Activated T-cell treated with anti-CD3 and anti-CD28 coated beads for 48 hours (primary cell): ENCODE measurements at places on chromosomes 4 and X.

DNA sequence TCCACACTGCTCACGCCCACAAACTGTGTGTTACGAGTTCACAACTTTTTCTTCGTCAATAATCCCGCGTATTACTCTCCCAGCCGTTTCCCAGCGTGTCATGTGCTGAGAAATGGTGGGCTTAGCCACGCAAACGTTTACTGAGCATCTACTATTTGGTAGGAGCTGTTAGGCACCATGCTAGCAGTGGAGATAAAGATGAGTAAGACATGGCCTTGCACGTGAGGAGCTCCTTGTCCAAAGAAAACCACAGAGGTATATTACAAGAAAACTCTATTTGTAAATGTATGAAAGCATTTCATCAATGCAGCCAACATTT, 821 bp upstream of the TMEM128 start:
- no peak for DNase-seq

- no peak for DNase-seq
Measured at GRCh38 chr4:52317361-52317879, 266.3 kb downstream of the SPATA18 start.

DNA sequence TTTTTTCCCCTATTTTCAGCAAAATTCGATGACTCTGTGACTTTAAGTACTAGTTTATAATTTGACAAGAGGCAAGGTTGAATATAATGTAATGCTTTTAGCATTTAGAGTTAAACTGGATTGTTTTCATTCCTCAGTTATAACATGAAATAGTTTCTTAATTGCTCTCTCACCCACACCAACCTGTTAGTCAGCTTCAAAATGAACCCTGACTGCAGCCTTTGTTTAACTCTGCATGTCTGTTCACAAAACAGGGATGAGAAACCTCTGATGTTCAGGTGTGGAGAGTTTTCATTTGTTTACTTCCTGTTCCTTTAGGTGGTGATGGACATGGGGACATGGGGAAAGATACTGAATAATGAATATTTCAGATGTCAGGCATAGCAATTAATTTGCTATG, 49.9 kb upstream of the MND1 start:
- no peak for DNase-seq

DNA sequence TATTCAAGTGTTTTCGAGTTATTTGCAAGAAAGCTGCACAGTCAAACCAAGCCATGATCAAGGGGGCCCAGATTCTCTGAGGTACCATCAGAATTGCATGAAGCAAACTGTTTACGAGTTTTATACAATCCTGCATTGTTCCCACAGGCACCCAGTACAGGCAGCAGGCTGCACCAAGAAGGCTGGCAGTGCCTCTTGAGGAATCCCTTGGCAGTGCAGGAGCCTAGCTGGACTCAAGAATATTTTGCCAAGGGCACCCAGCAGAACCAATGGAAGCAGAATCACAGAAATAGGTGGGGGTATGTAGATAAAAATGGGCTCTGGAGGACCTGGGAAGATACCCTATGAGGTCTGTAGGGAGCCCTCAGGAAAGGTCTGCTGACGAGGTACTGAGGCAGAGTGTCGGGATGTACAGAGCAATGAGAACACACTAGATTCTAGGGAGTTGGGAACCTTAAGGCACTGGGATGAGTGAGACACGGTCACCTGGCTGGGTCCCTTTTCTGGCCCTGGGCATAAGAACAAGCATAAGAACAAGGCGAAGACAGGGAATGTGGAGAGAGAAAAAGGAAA, 2.5 kb upstream of the PLP1 start:
- no peak for DNase-seq

DNA sequence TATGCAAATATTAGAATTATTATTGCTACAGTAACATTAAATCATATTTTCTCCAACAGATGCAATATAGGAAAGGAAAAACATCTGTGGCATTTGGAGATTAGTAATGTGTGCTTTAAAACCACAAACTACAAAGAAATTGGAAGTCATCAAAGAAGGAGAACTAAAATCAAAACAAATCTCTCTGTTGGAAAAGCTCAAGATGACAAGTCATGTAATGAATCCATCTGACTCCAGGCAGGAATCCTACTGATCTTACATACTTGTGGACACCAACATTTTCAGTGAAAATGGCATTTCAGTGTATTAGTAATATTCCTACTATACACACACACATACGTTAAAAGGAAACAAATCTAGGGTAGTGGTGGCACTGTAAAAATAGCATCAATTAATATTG, 98.2 kb downstream of the SLC39A8 start:
- DNase-seq: no peak

- DNase-seq: no peak
Measured at GRCh38 chrX:130109429-130110378, 593 bp downstream of the ELF4 start.

DNA sequence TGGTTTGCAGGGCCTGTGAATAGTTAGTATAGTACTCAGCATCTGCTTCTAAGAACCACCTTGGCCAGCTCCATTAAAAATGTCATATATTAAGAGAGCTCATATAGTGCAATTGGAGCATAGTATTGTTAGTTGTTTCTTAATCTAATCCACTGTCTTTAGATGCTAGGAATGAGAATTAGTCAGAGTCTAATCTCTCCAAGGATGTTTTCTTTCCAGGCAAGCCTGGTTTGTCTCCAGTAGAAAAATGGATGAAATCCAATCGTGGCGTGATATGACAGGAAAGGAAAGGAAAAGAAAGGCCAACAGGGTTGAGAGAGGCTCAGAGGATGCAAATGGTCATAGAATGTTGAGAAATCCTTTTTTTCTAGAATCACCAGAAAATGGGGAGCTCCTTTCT, 15.0 kb upstream of the TMEM164 start:
- no peak for DNase-seq

DNA sequence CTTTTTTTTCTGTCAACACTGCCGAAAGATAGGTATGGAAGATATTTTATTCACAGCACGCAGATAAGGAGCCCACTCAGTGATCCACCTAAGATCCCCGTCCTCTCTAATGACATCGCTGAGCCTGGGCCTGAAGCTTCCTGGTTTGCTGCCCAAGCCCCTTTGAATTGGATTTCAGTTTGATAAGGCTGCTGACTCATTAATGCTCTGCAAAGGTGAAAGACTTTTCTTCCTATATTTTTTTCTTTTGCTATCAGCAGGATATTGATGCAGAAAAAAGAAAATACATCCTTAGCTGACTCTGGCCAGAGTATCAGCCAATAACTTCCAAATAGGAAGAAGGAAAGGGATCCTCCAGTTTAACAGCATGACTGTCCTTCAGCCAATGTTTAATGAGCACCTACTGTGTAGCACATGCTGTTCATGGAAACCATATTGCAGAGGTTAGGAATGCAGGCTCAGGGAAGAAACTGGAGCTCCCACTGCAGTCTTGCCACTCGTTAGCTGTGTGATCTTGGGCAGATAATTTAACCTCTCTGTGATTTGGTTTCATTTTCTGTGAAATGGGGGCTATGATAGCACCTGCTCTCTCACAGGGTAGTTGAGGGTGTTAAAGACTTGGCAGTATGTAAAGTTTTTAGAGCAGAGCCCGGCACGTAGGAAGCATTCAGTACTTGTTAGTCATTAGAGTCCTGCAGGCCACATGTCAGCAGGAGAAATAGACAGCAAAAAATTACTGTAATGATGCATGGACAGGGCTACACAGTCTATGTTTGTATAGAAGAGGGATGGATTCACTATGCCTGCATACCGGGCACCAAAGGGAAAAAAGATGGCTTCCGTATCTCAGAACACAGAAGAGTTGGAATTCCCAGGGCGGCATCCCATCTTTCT, 39.3 kb downstream of the EVC start:
- DNase-seq: no peak

GRCh38 chr4:163958751-163959150, 464.3 kb downstream of the TMA16 start:
- no peak for DNase-seq

DNA sequence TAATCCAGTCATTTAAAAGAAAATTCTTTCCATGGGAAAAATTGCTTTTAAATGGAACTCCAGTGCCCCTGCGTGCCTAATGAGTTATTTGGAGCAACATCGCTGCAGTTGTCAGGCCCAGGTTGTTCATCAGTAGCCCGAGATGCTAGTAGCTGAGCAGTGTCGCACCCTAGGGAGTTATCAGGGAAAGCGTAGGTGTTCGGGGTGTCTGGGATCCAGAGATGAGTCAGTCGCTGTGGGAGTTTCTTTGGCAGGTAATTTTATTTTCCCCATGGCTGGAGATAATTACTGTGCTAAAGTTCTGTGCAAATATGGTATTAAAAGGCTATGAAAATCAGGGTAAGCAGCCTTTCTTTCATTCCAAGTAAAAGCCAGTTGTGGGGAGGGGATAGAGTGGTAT, 49.4 kb downstream of the ANXA3 start:
- DNase-seq: no peak

- no peak for DNase-seq
Measured at GRCh38 chr4:117793845-117794480, 240.3 kb upstream of the NDST3 start.

DNA sequence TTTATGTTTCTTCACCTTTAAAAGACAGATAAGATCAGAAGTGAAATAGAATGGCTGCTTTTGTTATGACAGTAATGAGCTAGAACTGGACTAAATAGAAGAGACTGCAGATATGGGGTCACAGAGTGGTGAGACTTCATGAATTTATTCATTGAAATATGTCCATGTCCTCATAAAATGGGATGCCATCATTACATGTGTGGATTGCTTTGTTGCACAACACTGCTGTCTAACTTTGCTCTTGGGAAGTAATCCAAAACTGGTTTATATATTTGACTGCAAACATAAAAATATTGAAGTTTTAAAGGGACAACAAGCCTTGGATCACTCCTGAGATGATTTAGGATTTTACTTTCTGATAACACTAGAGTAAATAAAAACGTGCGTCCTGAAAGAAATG, 209.2 kb upstream of the FAT4 start:
- DNase-seq: no peak

- no peak for DNase-seq
Measured at GRCh38 chrX:37658343-37659030, 27.1 kb upstream of the XK start.

DNA sequence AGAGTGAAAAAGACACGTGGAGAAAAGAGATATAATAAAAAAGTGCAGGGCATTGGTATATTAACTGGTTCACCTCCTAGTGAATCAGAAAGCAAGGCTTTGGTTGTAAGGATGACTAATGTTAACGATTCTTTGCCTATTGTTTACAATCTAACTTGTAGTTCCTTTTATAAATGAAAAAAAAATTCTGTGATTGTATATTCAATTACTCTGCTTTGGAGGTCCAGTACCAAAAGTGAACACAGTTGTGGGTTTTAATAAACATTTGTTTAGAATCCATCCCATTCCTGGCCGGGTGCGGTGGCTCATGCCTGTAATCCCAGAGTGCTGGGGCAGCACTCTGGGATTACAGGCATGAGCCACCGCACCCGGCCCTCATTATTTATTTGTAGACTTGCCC, 36.9 kb upstream of the PRSS12 start:
- DNase-seq: no peak

- DNase-seq: no peak
Measured at GRCh38 chrX:148915474-148915873, 415.1 kb downstream of the AFF2 start.

DNA sequence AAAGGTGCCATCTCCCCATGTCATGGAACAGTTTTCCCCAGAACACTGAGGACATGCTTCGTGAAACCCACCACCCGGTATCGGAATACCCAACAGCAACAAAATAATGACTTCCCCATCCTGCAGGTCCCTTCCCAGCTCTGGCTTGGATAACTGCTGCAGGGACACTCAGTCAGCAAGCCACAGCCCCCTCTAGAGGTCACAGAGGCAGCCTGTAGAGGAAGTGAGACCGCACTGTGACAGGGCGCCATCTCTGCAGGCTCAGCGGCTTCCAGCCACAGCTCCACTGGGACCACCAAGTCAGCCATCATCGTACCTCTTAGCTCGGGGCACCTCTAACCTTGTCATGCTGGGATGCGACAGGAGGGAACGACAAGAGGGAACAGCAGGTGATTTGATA, 315.9 kb downstream of the LDB2 start:
- no peak for DNase-seq

DNA sequence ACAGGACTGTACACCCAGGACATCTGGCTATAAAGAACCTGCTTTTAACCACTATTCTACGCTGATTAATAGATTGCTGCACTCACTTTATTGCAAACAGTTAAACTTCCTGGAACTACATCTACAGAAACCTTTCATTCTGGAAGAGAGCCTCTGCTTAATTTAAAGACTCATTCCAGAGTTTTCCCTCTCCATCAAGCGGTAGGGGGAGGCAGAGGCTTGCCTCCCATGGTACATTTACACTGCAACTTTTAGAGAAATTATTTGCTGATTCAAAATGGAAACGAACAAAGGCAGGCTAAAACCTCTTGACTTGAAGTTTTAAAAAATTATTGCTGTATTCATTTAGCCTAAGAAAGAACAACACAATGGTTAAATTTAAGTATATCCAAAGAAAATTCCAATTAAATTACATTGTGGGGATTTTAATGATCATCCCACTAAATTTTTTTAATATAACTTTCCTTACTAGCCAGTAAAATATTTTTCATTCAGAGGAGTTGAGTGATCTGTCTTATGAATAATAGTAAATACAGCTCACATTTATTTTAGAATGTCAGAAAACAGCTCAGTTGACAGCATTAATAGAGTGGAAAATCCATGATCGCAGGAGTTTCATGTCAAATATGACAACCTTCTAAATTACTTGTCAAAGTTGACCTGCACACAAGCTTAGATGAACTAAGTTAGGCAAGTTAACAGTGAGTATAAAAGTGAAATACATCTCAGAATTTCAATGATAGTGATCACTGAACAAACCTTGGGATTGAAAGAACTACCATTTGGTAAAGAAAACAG, 46.3 kb upstream of the PCDH10 start:
- DNase-seq: no peak

DNA sequence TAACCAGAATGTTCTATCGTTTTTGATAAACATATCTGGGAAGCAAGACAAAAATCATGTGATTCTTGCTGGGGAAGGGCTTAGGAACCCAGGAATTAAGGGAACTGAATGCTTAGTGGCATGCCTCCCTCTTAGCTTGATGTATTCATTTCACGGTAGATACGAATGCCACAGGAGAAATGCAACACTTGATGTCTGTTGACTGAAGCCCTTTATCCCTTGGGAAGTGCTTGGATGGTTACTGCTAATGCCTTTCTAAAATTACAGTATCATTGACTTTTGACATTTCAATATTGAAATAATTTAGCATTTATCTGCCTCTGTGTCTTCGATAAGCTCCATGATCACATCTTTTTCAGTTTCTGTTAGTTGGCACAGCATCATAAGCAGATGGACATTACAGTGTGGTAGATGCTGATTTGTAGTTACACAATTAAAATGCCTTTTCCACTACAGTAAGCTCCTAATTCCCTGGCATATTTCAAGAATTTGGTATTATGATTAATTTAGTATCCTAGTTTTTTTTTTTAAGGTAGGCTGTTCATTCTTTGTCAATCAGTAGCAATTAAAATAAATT, 226.7 kb downstream of the ARHGAP10 start:
- DNase-seq: no peak

GRCh38 chrX:154738011-154738738, 12.7 kb downstream of the GAB3 start:
- no peak for DNase-seq

DNA sequence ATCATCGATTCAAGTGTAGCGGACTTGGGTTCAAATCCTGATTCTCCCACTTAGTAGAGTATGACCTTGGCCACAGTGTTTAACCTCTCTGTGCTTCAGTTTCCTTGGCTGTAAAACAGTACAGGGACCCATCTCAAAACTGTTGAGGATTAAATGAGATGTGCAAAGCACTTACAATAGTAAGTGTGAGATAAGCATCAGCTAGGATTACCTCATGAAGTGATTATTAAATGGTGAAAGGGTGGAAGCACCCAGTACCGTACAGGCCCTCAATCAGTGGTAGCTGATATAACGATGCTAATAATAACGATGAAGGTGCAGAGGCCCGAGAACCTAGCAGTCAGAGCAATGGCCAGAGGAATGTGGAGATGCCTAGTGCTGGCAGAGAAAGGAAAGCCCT, 45.1 kb downstream of the PRPS1 start:
- DNase-seq: no peak
